ENCODE measurements at places on chromosomes 1 and 21. TPM values are rescaled to one million over a fixed set of nuclear protein-coding genes. Genes with fewer than 3 reads are reported as not detected.
A peak's percentile ranks its signal among the peaks of the same experiment; 100 is the strongest.

DNA sequence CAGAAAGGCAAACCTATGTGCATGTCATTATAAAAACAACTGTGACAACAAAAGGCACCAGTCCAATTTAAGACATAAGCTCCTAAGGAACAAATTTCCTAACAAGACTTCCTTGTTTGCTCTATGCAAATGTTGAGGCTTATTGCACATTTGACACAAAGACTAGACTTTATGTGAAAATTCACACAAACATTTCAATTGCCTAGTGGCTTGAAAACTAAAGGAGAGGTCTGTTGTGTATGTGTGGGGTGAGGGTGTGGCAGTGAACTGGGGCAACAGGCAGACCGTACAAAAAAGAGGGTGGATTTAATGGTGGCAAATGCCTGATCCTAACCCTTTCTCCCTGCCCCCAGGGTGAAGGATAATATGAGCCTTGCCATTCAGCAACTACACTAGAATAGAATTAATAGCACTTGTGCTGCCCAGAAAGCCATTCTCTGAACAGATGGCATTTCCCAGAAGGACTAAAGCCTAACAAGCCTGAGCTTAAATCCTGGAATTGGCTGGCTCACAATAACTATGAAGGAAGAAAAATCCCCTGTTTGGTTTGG, 73.9 kb downstream of the GLUL start:
- no peaks in the 10 kb centered on the region for H3K36me3 ChIP-seq
- no peaks in the 10 kb centered on the region for H3K27me3 ChIP-seq
- no peak overlapping the region for H3K27ac ChIP-seq
- no peak overlapping the region for H3K4me3 ChIP-seq
- peaks cover 13% of the 10 kb centered on the region for H3K4me1 ChIP-seq

DNA sequence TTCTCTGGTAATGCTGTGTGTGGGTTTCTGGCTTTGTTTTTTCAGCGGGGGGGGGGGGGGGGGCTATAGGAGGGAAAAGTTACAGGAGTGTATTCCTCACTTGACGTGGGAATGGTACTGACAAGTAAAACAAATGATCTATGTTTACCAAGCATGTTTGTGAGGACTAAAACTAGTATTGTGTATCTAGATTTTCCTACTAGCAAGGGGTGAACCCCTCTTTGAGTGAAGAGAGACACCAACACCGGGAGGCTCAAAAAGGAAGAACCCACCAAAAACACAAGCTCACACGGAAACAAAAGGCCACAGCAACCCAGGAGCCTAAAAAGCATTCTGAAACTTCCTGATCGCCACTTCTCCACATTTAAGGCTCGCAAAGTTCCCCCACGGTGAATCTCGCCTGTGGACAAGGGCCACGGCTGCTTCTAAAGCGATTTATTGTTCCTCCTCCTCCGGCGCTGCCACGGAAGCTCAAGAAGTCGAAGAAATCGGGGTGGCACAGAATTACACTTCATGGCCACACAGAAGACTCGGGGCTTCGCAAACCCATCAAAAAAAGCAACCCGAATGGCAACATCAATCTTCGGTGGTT, 703 bp downstream of the PUM1 start:
- peaks cover 33% of the 10 kb centered on the region for H3K4me1 ChIP-seq
- H3K4me3 ChIP-seq, result peak overlapping the region; percentile 99
- H3K36me3 ChIP-seq, result no peaks in the 10 kb centered on the region
- H3K27me3 ChIP-seq, result no peaks in the 10 kb centered on the region

DNA sequence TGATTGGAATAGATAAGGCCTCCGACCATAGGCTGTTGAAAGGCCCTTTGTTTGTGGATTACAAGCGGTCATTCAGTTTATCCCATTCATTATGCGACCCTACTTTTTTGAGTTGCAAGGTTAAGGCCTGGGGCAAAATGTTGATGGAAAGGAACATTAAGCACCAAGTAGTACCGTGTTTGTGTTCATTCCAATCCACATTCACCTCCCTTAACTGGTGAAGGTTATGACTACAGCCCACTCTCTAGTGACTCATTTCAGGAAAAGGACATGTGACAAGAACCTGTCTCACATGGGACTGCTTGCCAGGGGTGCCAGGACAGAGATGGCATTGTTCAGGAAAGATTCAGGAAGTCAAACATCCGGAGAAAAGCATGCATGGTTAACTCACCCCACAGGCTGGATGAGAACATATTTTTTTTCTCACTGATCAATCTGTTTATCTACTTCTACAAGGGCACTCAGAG, 81.6 kb downstream of the CD58 start:
- H3K27ac ChIP-seq, result no peak overlapping the region
- peaks cover 4% of the 10 kb centered on the region for H3K4me1 ChIP-seq
- no peaks in the 10 kb centered on the region for H3K36me3 ChIP-seq
- no peak overlapping the region for H3K4me3 ChIP-seq
- DNase-seq, result no peak
- no peaks in the 10 kb centered on the region for H3K27me3 ChIP-seq

C1orf167 gene
- not detected for polyA plus RNA-seq

RGS7 gene
- not detected for polyA plus RNA-seq

RNF207 gene
- not detected for polyA plus RNA-seq

GRCh38 chr1:179441501-179441900, 75.7 kb downstream of the AXDND1 start:
- no peaks in the 10 kb centered on the region for H3K36me3 ChIP-seq
- H3K4me3 ChIP-seq, result no peak overlapping the region
- no peak for DNase-seq
- no peak overlapping the region for H3K27ac ChIP-seq

GRCh38 chr1:1073743-1074587, at the start of gene RNF223:
RNF223 (minus strand) TSS chr1:1074306; CDS start chr1:1072566, 1,740 bp downstream.
- no peaks in the 10 kb centered on the region for H3K36me3 ChIP-seq
- H3K27me3 ChIP-seq, result peaks cover 10% of the 10 kb centered on the region
- no peak for DNase-seq
- H3K4me1 ChIP-seq, result peaks cover 8% of the 10 kb centered on the region

DNA sequence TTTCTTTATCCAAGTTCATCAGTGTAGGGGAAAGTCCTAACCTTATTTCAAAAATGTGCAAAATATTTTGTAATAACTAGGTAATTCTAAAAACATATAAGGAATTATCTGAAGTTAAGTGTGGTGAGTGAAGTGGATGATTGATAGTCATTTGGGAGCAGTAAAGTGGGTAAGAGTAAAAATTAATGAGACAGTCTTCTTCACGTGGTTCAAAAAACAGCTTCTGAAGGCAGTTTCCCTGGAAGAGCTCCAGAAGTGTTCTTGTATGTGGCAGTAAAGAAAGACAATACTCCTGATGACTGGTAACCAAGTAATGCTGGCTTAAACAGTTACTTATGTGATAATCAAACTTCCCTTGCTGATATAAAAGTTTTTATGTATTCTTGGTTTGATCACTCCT, 50.3 kb downstream of the LEPR start:
- H3K27me3 ChIP-seq, result no peaks in the 10 kb centered on the region

DNA sequence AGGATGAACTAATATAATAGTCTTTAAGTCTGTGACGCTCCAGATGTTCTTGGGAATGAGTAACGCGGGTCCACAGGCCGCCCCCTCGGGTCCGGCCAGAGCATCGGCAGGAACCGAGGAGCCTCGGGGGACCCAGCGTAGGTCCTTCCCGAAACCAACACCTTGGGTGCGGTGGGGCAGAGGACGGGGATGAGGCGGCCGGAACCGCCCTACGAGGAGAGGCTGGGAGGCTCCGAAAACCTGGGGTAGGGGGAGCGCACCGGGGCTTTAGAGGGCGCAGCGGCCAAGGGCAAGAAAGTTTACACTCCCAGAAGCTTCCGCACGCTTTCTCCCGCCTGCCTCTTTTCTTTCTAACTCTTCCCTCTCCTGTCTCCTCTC, 7.1 kb downstream of the DMRTA2 start:
- DNase-seq, result no peak
- peaks cover 5% of the 10 kb centered on the region for H3K4me1 ChIP-seq
- no peaks in the 10 kb centered on the region for H3K36me3 ChIP-seq
- peaks cover 83% of the 10 kb centered on the region for H3K27me3 ChIP-seq
- H3K27ac ChIP-seq, result no peak overlapping the region

- no peak overlapping the region for H3K4me3 ChIP-seq
- no peaks in the 10 kb centered on the region for H3K36me3 ChIP-seq
- H3K27ac ChIP-seq, result no peak overlapping the region
- no peak for DNase-seq
These were observed 10.6 kb downstream of the PLXNA2 start for GRCh38 chr1:208233546-208233945.

- no peak for DNase-seq
- peaks cover 13% of the 10 kb centered on the region for H3K4me1 ChIP-seq
- no peaks in the 10 kb centered on the region for H3K36me3 ChIP-seq
- H3K27me3 ChIP-seq, result peaks cover 36% of the 10 kb centered on the region
These were observed 2.4 kb downstream of the ECHDC2 start for GRCh38 chr1:52919051-52919722.

S100A12 gene
- polyA plus RNA-seq, result 1,275 TPM

DNA sequence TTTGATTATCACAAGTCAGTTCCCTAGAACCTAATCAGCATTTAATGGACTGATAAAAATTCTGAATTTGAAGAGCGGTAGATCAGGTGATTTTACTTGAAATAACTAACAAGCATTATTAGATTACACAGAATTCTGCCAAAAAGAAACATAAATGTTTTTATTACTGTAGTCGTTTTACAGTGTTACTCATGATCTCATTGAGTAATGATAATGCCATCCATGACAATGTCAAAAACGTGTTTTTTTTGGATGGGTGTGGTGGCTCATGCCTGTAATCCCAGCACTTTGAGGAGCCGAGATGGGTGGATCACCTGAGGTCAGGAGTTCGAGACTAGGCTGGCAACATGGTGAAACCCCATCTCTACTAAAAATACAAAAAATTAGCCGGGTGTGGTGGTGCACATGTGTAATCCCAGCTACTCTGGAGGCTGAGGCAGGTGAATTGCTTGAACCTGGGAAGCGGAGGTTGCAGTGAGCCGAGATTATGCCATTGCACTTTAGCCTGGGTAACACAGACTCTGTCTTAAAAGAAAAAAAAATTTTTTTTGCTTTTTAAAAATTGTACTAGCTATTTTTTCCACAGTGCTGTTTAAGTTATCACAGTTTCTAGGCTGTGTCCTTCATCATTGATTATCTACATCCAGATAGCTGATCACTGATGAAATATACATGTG, 56.6 kb downstream of the LAMC1 start:
- DNase-seq, result no peak
- no peak overlapping the region for H3K27ac ChIP-seq
- H3K4me3 ChIP-seq, result no peak overlapping the region
- H3K27me3 ChIP-seq, result no peaks in the 10 kb centered on the region

TNFRSF8 gene
- 11.9 TPM for polyA plus RNA-seq

- H3K27ac ChIP-seq, result no peak overlapping the region
- DNase-seq, result no peak
- H3K4me1 ChIP-seq, result peaks cover 7% of the 10 kb centered on the region
- H3K4me3 ChIP-seq, result no peak overlapping the region
- H3K36me3 ChIP-seq, result peaks cover 3% of the 10 kb centered on the region
These were observed 118.5 kb downstream of the ITSN1 start for GRCh38 chr21:33760641-33761440.

- H3K36me3 ChIP-seq, result no peaks in the 10 kb centered on the region
- H3K27ac ChIP-seq, result no peak overlapping the region
- no peak for DNase-seq
- H3K4me1 ChIP-seq, result no peaks in the 10 kb centered on the region
These were observed 91.0 kb upstream of the SPATA6 start for GRCh38 chr1:48563021-48563420.

GRCh38 chr1:115237023-115237422, 101.0 kb downstream of the NGF start:
- no peaks in the 10 kb centered on the region for H3K27me3 ChIP-seq
- no peaks in the 10 kb centered on the region for H3K36me3 ChIP-seq
- no peak for DNase-seq
- H3K4me3 ChIP-seq, result no peak overlapping the region
- peaks cover 3% of the 10 kb centered on the region for H3K4me1 ChIP-seq

LRRC3 gene
- 0.59 TPM for polyA plus RNA-seq

DNA sequence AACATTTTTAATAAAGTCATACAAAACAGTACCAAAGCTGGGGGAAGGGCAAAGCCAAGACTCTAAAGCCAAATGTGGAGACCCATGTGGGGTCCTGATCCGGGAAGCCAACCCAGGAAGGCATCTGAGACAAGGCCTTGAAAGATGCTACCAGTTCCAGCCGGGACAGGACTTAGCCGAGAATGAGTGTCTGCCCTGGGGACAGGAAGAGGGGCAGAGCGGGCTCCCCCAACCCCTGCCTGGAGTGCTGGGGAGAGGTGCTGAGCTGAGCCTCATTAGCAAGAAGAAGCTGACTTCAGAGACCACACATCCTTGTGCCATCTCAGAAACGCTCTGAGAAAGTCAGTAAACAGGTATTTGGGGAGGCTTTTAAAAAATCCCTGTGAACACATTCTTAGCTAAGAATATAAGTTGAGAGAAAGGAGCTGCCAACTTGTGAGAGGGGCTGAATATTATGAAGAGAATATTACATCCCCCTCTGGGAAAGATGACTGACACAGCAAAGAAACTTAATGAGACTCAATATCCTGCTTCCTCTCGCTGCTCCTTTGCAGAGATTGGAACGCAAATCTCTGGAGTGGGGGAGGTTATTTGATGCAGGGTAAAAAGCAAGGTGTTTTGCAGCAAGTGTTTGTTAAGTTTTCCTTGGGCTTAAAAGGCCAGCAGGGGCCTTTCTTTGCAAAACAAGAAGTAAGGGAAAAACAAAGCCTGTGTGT, 103.3 kb upstream of the KCND3 start:
- H3K4me1 ChIP-seq, result no peaks in the 10 kb centered on the region
- no peak for DNase-seq

- H3K27ac ChIP-seq, result peak overlapping the region; percentile 87
- peaks cover 51% of the 10 kb centered on the region for H3K36me3 ChIP-seq
- DNase-seq, result peak; percentile 52
These were observed 933 bp downstream of the C1orf35 start for GRCh38 chr1:228101994-228102790.

- no peak overlapping the region for H3K27ac ChIP-seq
- H3K36me3 ChIP-seq, result no peaks in the 10 kb centered on the region
- DNase-seq, result peak; percentile 29
- no peak overlapping the region for H3K4me3 ChIP-seq
- H3K27me3 ChIP-seq, result no peaks in the 10 kb centered on the region
These were observed 3.2 kb downstream of the MYBPH start for GRCh38 chr1:203172184-203173010.

PTCH2 gene
- 0.45 TPM for polyA plus RNA-seq

DNA sequence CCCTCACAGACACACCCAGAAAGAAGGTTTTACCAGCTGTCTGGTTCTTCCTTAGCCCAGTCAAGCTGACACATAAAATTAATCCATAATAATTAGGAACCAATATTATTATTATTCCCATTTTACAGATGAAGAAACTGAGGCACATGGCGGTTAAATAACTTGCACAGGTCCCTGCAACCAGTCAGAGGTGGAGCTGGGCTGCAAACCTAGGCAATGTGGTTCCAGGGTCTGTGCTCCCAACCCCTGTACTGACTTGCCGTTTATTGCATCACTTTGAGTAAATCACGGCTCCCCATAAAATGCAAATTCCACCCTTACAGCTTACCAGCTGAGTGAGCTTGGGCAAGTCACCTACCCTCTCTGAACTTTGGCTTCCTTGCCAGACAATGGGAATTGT, 179.2 kb upstream of the POU3F1 start:
- H3K27ac ChIP-seq, result no peak overlapping the region
- H3K36me3 ChIP-seq, result no peaks in the 10 kb centered on the region
- H3K4me1 ChIP-seq, result no peaks in the 10 kb centered on the region
- H3K27me3 ChIP-seq, result no peaks in the 10 kb centered on the region
- DNase-seq, result no peak

- no peaks in the 10 kb centered on the region for H3K4me1 ChIP-seq
- no peak overlapping the region for H3K27ac ChIP-seq
- no peak overlapping the region for H3K4me3 ChIP-seq
- DNase-seq, result no peak
These were observed 51.6 kb upstream of the HAO2 start for GRCh38 chr1:119316870-119317416.
